Renal pelvis (tissue), 12 donors: ENCODE measurements at places on chromosomes 13 and 19. TPM values are rescaled to one million over a fixed set of nuclear protein-coding genes. Genes with fewer than 3 reads are reported as not detected.
A peak's percentile ranks its signal among the peaks of the same experiment; 100 is the strongest.

The COMP gene
- polyA plus RNA-seq, result 0.56 TPM

The NFIC gene
- 26.2 TPM for polyA plus RNA-seq

The SHD gene
- polyA plus RNA-seq, result 2.8 TPM

The SULT2A1 gene
- polyA plus RNA-seq, result 1.6 TPM

The ZNF846 gene
- polyA plus RNA-seq, result 40.0 TPM

The PEAK3 gene
- polyA plus RNA-seq, result 0.09 TPM

DNA sequence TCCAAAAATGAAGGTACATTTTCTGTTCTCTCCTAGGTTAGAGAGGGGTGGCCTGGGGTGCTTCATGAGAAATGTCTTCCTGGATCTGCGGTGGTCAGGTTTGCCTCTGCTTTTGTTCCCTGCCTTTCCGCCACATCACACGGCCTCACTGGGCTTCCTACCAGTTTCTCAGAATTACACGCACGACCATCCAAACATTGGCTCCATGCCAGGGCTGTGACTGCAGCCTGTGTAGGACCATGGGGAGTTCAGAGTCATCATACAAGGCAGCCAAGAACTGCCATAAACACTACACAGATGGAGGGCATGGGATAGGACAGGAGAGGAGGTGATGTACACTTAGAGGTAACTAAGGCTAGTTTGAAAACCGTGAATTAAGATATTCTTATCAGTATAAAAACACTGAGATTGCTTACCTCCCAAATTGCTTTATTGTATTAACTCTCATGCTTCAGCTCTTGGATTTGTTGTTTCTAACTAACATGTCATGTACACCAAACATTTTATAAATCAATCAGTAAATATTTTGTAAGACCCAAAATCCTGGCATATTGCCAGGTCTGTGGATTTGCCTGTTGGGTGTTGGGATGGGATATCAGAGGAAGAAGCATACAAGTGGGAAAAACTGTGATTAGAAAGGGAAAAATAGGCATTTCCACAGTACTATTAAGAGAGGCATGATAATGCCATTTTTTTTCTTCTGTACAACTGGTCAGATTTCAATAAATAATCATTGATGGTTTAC lies 45.2 kb downstream of the CDADC1 start:
- no peak for DNase-seq

- no peak for DNase-seq
These were observed 121.6 kb upstream of the SGCG start for GRCh38 chr13:23059173-23059572.

- no peak for DNase-seq
These were observed 172.1 kb downstream of the NUFIP1 start for GRCh38 chr13:44817131-44817671.

DNA sequence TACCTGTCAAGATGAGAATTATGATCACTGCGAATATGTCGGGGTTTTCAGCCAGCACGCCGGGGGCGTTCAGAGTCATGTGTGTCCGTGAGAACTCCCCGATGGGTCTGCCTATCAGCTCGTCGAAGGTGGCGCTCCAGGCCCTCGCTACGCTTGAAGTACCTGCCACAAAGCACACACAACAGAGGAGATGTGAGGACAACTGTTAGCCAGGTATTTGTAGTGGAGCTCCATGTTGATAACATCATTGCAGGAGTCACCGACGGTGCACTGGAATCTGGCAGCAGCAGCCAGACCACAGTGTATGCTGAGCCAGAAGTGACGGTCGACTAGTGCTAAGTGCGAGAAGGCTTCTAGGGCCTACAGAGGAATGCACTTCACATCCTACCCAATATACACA lies 62.7 kb downstream of the SLC7A1 start:
- DNase-seq, result no peak

- DNase-seq, result peak; percentile 81
These were observed 23.3 kb downstream of the NOTCH3 start for GRCh38 chr19:15177269-15178116.
